ENCODE measurements at places on chromosomes 16 and 17. TPM values are rescaled to one million over a fixed set of nuclear protein-coding genes. Genes with fewer than 3 reads are reported as not detected.

COL1A1 gene
- total RNA-seq, result 142 TPM

- H3K36me3 ChIP-seq, result no peaks in the 10 kb centered on the region
- H3K27ac ChIP-seq, result no peak overlapping the region
- no peaks in the 10 kb centered on the region for H3K4me1 ChIP-seq
- no peak for DNase-seq
- no peaks in the 10 kb centered on the region for H3K27me3 ChIP-seq
These were observed 96.1 kb downstream of the C17orf67 start for GRCh38 chr17:56737421-56738161.

GRCh38 chr17:73156887-73157520, 7.8 kb upstream of the SSTR2 start:
- H3K27ac ChIP-seq, result no peak overlapping the region
- H3K4me3 ChIP-seq, result no peak overlapping the region
- peaks cover 10% of the 10 kb centered on the region for H3K4me1 ChIP-seq
- H3K27me3 ChIP-seq, result peaks cover 5% of the 10 kb centered on the region
- H3K36me3 ChIP-seq, result no peaks in the 10 kb centered on the region
- DNase-seq, result no peak

DNA sequence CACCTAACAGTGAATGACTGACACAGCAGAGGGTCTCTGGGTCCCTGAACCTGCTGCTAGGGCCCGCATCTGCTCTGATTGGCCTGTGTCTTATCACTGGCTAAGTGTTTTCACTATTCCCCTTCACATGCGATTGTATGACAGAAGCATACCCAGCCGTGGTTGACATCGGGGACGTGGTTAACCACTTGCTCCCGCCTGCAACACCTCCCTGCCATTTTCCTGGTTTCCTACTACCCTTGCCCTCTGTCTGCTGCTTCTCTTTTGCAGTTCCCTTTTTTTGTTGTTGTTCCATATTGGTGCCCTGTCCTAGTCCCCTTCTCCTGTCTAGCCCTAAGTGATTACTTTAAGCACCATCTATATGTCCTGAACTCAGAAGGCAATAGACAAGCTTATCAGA, 177.0 kb downstream of the RGS9 start:
- no peak overlapping the region for H3K4me3 ChIP-seq
- DNase-seq, result no peak
- no peaks in the 10 kb centered on the region for H3K36me3 ChIP-seq

DNA sequence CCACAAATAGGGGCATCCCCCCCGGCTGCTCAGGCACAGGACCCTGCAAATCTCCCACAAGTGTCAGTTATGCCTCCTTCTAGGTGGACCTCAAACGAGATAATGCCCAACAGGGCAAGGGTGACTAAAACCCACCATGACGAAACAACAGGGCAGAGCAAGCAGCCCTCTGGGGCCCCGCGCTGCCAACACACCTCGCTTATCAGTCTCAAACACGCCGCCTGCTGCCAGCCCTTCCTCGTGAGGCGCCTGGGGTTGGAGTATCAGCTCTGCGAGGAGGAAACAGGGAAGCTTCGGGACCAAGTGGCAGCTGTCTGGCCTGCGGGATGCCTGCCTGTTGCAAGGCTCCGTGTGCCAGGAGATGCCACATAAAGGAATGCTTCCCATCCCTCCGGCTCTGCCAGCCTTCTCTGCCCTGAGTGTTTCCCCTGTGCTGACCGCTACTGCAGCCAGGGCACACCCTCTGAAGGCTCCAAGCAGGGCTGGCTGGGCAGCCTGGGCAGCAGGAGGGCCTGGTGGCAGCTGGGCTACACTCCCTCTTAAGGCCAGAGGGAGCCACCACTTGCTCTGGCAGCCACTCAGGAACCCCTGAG, 2.5 kb downstream of the SMIM5 start:
- H3K27ac ChIP-seq, result peak overlapping the region; percentile 80
- no peak overlapping the region for H3K4me3 ChIP-seq
- peak; percentile 72 for DNase-seq
- peaks cover 5% of the 10 kb centered on the region for H3K36me3 ChIP-seq

GRCh38 chr17:37375706-37376105, at the start of gene C17orf78:
TSS of gene C17orf78 (plus strand) at chr17:37375985. CDS start at chr17:37376093, 108 bp downstream.
- no peak for DNase-seq
- no peak within 1 kb of the TSS for H3K4me3 ChIP-seq
- H3K27me3 ChIP-seq, result no peaks in the 10 kb centered on the region
- no peaks in the 10 kb centered on the region for H3K36me3 ChIP-seq

DNA sequence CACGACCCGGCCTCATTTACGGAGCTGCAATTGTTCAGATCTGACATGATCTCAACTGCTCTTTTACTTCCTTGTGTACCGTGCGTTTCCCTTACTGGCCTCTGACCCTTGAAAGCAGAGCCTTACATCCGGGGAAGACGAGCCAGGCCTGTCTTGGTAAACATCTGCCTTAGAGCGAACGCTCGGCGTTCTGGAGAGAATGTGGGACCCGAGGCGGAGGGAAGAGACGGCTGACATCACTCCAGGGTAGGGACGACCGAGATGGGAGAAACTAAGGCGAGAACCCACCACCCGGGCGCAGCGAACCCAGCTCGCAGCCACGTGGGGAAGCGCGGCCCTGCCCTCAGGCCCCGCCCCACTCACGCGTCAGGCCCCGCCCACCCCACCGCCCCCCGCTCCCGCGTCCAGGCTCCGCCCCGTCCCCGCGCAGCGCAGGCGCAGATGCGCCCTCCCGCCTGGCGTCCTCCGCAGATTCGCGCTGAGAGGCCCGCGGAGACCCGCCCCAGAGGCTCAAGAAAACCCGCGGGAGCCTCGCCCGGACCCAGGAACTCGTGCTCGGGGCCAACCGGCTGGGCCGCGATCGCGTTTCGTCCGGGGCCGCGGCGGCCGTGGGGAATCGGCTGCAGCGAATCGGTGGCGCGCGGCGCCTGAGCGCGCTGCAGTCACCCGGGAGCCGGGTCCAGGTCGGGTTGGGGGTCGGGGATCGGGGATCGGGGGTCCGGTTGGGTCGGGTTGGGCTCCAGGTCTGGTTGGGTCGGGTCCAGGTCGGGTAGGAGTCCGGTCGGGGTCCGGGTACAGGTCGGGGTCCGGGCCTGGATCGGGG, at the start of gene TELO2:
Gene TELO2 (plus strand): TSS at position 438 of the 823 bp plus-strand sequence. CDS start 922 bp downstream, outside the sequence.
- H3K27ac ChIP-seq, result peak within 1 kb of the TSS; percentile 84
- peak; percentile 85 for DNase-seq
- H3K36me3 ChIP-seq, result peaks cover 31% of the 10 kb centered on the region
- peak within 1 kb of the TSS; percentile 86 for H3K4me3 ChIP-seq
